GM23248 (cell line): ENCODE measurements at places on chromosomes 7 and 10.

GRCh38 chr7:55240418-55241142 lies 124.6 kb upstream of the LANCL2 start:
- no peak for DNase-seq

GRCh38 chr10:17747883-17748550 lies 4.0 kb upstream of the TMEM236 start:
- DNase-seq, result peak; percentile 57

- no peak for DNase-seq
Measured at GRCh38 chr10:120012566-120012965, 120.0 kb downstream of the SEC23IP start.

GRCh38 chr10:95841661-95842498 lies 65.9 kb upstream of the CC2D2B start:
- peak; percentile 67 for DNase-seq

DNA sequence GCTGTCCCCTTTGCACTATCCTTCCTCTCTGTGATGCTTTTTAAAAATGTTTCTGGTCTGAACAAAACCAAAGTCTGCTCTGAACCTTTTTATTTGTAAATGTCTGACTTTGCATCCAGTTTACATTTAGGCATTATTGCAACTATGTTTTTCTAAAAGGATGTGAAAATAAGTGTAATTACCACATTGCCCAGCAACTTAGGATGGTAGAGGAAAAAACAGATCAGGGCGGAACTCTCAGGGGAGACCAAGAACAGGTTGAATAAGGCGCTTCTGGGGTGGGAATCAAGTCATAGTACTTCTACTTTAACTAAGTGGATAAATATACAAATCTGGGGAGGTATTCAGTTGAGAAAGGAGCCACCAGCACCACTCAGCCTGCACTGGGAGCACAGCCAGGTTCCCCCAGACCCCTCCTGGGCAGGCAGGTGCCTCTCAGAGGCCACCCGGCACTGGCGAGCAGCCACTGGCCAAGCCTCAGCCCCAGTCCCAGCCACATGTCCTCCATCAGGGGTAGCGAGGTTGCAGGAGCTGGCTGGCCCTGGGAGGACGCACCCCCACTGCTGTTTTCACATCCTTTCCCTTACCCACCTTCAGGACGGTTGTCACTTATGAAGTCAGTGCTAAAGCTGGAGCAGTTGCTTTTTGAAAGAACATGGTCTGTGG lies 11.4 kb upstream of the CSGALNACT2 start:
- no peak for DNase-seq

- no peak for DNase-seq
Measured at GRCh38 chr7:37445064-37445723, 3.5 kb downstream of the ELMO1 start.

DNA sequence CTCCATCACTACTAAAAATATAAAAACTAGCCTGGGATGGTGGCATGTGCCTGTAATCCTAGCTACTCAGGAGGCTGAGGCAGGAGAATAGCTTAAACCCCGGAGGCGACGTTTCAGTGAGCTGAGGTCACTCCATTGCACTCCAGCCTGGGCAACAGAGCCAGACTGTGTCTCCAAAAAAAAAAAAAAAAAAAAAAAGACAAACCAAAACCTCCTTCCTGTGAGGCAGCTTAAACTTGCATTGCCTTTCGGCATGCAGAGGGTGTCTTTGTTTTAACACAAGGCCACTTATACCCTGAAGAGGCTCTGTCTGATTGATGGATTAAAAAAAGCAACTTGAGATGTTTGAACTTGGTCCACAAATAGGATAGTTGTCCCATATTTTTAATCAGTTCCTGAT lies 128.4 kb upstream of the RSU1 start:
- DNase-seq, result peak; percentile 49

GRCh38 chr10:74752371-74753040 lies 73.9 kb upstream of the KAT6B start:
- DNase-seq, result no peak

- DNase-seq, result no peak
Measured at GRCh38 chr7:135991322-135991721, 14.2 kb upstream of the MTPN start.

DNA sequence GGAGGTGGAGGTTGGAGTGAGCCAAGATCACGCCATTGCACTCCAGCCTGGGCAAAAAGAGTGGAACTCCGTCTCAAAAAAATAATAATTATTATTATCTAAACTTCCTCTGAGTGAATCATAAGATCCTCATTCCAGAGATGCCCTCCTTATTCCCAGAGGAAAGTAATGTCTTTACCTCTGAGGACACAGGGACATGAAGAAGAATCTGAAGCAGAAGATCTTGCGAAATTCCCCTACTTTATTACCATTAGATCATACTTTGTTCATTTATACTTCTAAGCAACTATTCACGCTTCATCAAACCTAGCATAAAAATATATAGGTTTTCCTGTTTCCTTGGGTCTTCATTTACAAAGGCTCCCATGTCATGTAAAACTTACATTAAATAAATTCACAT lies 143.1 kb downstream of the ETV1 start:
- DNase-seq, result peak; percentile 17

DNA sequence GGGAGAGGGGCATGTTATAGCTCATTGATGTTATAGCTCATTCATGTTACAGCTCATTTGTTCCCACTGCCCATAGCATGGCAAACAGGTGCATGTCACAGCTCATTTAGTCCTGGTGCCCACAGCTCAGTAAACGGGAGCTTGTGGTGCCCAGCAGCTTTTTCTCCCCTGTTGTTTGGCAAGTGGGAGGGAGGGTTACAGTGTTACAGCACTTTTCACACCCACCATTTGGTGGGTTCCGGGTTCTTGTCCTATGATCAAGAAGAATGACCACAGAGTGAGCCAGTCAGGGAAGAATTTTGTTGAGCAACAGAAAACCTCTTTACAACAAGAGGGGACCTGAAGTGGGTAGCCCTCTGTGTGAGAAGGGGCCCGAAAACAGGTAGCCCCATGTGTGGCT lies 162.8 kb upstream of the CSTF2T start:
- DNase-seq, result no peak

- DNase-seq, result no peak
Measured at GRCh38 chr7:72462311-72462710, 50.2 kb upstream of the CALN1 start.

GRCh38 chr10:113177936-113178335 lies 227.9 kb downstream of the TCF7L2 start:
- DNase-seq, result no peak

- no peak for DNase-seq
Measured at GRCh38 chr7:141381794-141382427, 169.3 kb upstream of the AGK start.

- DNase-seq, result no peak
Measured at GRCh38 chr10:96415891-96416554, 57.2 kb upstream of the OPALIN start.

- DNase-seq, result no peak
Measured at GRCh38 chr7:8637322-8637721, 203.9 kb downstream of the NXPH1 start.

- no peak for DNase-seq
Measured at GRCh38 chr7:149500201-149500600, 2.6 kb upstream of the ZNF746 start.

DNA sequence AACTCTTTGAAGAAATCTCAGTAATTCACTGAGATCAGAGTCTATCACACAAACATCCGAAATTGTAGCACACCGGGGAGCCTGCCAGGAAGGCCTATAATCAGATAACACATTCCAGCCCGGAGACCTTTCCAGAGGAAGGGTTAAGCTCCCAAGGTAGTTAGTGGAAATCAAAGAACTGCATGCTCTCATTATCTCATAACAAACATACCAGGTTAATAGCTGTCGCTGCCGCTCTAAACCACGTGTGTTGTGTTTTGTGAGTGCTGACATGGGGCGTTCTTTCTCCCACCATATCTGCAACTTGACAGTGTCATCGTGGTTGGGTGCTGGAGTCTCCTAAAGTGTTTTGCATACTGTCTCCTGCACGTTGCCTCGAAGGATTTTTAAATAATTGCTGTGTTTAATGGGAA lies 120.7 kb upstream of the CARD11 start:
- DNase-seq, result no peak

- no peak for DNase-seq
Measured at GRCh38 chr7:158035343-158035742, 552.3 kb downstream of the PTPRN2 start.

DNA sequence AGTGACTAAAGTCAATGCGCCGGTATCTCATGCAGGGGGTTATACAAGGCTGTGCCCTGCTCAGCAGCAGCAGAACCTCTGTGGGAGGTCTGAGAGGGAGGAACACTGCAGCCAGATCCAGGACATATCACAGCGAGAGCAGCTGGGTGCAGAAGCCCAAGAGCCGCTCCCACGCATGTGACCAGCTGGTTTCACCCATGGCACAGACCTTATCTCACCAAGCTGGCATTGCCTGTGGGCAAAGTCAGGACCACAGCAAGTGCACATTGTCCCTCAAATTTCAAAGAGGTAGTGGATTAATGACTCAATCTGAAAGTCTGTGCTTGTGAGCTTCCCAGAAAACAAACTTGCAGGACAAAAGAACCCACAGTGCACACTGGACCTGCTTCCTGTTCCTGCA lies 31.6 kb upstream of the AKR1C1 start:
- DNase-seq, result no peak

DNA sequence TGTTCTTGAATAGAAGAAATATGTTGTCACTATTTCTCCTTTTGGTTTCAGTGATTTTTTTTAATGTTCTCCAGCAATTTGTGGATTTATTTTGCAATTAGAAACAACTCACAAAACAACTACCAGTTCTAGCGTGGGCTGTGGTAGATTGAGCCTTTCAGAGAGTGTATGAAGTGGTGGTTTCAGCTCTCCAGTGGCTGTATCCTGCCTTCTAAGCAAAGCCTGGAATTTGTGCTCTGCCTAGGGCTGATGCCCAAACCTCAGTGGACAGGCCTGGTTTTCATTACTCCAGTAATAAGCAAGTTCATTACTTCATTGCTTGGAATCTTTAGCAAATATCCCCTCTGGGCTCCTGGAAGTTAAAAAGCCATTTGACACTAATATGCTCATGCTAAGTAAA lies 35.9 kb downstream of the APBB1IP start:
- peak; percentile 89 for DNase-seq

DNA sequence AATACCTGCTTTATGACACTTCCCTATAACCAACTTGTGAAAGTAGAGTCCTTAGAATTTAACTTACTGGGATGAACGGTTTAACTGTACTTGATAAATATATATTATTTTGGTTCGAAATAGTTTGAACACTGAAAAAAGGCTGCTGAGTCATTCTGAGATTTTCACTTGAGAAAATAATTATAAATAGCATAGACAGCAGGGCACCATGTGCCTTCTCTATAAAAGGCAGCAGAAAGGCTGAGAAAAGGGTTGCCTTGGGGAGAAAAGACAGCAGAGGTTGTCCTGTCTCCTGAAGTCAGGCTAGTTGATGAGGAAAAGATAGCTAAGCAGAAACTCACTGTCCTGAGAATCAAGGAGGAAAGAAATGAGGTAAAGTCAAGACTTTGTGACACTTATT lies 92.4 kb downstream of the CTTNBP2 start:
- no peak for DNase-seq

- DNase-seq, result peak; percentile 20
Measured at GRCh38 chr7:129045682-129046081, 9.2 kb downstream of the TNPO3 start.

GRCh38 chr7:69088185-69088584 lies 510.1 kb upstream of the AUTS2 start:
- DNase-seq, result no peak

DNA sequence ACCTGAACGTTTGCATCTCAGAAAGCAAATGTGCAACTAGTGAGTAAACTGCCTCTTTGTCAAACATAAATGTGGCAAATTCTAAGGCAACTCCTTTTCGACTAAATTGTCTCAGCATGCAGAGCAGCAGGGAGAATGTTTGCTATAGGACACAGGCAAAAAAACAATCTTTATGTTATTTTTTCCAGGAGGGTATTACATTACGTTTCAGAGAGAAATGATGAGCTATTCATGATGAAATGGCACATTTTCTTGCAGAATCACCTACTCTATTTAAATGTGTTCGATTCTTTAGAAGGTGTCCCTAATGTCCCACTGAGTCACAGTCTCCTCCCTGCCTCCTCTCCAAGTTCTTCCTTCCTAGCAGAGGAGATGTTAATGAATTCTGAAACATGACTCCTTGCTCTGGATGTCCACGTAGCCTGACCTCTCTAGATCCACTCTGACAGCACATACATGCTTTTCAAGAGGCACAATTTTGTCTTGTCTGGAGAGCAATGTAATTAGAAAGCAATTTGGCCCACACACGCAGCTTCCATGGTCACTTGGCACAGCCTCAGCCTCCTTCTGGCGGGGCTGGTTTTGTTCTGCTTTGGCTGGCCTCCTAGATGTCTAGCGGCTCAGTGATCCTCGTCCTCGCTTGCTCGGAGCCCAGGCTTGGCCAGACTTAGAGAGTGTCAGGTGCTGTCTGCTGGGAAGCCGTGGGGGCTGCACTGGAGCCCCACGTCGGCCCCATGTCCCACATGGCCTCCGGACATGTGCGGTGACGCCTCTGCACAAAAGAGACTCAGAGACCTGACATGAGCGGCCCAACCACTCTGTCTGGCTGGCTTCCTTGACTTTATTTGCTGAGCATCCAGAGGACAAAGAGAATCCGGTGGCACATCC lies 125.7 kb upstream of the ZNF438 start:
- peak; percentile 85 for DNase-seq

- peak; percentile 69 for DNase-seq
Measured at GRCh38 chr10:25725917-25726716, 207.9 kb upstream of the MYO3A start.

GRCh38 chr7:4109481-4110110 lies 572.5 kb upstream of the FOXK1 start:
- no peak for DNase-seq

GRCh38 chr10:113379091-113379490 lies 173.8 kb upstream of the HABP2 start:
- DNase-seq, result no peak

GRCh38 chr10:5206799-5207198 lies 10.2 kb downstream of the AKR1C4 start:
- no peak for DNase-seq
